Stimulated activated CD4-positive, alpha-beta T cell treated with anti-CD3 and anti-CD28 coated beads, TNF-alpha, amount 100 ng/mL, for 48 hours (primary cell): ENCODE measurements at places on chromosomes 12 and 14.

DNA sequence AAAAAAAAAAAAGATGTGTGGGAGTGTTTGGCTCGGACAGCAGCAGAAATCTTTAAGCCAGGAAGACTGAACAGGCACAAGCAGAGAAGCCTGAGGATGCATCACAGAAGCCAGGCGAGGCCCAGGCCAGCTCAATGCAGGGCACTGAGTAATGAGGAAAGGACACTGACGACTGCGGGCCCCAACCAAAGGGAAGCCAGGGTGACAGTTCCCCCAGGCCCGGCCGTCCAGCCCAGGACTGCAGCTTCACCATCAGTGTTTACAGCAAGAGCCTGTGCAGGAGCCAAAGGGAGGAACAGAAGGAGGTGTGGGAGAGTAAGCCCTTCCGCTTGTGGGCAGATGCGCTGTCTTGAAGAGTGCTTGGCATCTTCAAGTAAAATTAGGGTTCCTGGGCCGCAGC, 205.3 kb upstream of the SFSWAP start:
- no peak for DNase-seq

- DNase-seq = no peak
Measured at GRCh38 chr12:22334410-22335100, at the start of gene ST8SIA1. TSS of gene ST8SIA1 (minus strand) at chr12:22334707. CDS start at chr12:22334232, 475 bp downstream.

DNA sequence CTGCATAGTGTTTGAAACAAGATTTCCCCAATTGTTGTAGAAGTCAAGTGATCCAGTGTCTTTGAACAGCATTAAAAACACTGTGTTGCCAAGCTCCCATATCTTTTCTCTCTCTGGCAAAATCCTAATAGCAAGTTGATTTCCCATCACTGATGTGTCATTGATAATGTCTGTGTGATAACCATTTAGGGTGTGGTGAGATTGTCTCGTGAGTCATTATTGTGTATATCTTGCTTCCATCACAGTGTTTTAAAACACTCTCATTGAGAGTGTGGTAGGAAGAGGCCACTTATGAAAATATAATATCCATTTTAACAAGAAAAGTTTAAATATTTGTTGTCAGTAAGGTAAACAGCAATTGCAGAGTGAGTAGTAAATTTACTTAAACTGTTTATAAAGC, 74.7 kb downstream of the PRORP start:
- no peak for DNase-seq

DNA sequence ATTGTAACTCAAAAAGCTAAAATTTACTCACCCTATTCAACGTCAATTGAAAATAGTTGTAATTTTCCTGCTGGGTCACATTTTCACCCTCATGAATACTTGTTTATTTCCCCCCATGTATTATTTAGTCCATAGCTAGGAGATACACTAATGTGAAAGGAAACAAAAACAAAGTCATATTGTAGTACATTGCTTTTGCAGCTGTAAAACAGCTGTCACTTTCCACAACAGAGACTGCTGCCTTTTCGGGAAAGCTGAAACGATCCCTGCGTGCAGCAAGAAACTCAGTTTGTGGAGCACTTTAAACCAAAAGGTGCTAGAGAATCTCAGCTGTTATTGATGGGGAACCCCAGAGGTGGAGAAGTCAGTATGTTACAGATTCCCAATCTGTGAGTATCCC, 4.3 kb downstream of the RACGAP1 start:
- DNase-seq = no peak

- DNase-seq = no peak
Measured at GRCh38 chr12:66232263-66232662, 43.2 kb downstream of the IRAK3 start.
